ENCODE measurements at places on chromosomes 3 and 15. TPM values are rescaled to one million over a fixed set of nuclear protein-coding genes. Genes with fewer than 3 reads are reported as not detected.

TMEM45A gene
- total RNA-seq: 2.2 TPM

HHATL gene
- not detected for total RNA-seq

CTXN2 gene
- total RNA-seq: not detected

ANKUB1 gene
- not detected for total RNA-seq

CYP1A2 gene
- total RNA-seq: not detected

FEZF2 gene
- total RNA-seq: not detected

- DNase-seq: no peak
These were observed 271.0 kb downstream of the PDZRN3 start for GRCh38 chr3:73353649-73354217.

DNA sequence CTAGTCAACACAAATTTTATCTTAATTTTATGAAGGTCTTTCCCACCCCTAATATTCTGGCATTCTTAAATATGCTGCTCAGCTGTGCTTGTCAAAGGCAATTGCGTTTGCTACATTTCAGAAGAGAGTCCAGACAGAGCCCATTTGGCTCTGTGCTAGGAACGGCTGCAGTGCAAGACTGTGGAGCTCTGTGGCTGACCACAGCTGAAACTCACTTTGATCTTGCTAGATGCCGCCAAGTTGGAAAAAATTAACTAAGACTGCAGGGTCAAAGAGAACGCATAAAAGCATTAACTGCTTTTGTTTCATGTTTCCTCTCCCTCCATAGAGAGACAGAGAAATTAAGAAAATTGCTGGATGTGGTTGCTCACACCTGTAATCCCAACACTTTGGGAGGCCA lies 7.6 kb upstream of the PPP1R2 start:
- peak; percentile 55 for DNase-seq

DNA sequence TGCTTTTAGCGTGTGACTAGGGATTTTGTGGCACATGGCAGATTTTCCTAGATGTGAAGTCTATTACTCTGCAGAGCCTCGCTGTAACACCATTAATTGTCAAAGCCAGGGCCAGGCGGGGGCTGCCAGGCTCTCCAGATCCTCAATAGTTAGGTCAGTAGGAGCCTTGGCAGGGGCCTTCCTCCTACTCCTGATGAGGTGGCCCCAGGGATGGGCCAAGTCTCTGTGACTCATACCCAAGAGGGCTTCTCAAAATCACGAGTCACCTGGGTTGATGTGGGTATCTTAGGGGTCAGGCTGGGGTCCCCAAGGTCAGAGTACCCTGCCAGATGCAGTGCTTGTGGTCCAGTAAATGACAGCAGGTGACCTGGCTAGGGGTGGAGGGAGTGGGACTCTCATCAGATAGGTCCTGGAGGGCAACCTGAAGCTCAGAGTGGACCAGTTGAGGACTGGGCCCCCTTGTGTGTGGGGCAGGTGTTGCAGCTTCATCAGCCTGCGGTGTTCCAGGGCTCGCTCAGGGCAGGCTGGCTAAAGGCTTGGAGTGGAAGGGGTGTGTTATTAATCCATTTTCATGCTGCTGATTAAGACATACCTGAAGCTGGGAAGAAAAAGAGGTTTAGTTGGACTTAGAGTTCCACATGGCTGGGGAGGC lies 88.5 kb upstream of the MYZAP start:
- DNase-seq: no peak

GRCh38 chr15:73989001-73989798 lies 2.9 kb downstream of the STOML1 start:
- peak; percentile 66 for DNase-seq

GRCh38 chr15:61748529-61748928 lies 311.7 kb downstream of the VPS13C start:
- no peak for DNase-seq

DNA sequence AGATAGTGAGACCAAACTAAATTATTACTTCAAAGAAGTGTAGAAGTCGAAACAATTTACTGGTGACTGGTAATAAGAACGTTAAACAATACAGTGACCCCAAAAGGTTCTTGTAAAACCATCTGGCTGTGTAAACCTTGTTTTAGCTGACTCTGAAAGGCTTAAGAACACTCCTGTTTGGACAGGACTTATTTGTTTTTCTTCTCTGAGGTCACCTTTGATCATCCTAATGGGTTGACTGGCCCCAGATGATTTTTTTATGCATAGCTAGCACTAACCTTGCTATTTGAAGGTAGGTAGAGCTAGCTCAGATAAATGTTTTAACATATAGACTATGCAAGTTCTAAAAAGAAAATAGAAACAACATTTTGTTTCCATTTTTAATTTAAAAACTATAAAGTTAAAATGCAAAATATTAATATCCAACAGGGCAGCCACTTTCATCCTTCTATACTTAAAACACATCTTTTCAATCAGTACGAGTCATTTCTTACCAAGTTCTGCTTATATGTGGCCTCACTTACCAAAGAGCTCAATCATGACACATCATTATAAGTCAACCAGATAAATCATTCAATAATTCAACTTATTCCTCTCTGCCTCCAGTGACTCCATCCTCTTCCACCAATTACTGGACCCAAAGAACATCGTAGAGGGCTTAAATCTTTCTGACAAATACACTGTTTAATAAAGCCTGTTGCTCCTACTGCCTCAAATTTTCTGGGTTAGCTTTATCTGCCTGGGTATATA lies 158.8 kb downstream of the SSR3 start:
- DNase-seq: no peak

DNA sequence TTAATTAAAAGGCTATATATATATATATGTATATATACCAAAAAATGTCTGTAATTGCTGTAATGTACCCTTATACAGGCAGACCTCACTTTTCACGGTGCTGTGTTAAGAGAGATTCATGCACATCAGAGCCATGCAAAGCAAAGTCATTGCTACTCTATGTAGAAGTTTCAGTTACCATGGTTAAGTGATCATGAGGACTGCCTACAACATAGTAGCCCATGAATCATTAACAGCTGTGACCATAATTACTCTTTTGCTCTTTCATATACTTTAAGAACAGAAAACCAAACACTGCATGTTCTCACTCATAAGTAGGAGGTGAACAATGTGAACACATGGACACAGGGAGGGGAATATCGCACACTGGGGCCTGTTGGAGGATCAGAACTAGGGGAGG lies 225.3 kb upstream of the EPHA3 start:
- DNase-seq: no peak

DNA sequence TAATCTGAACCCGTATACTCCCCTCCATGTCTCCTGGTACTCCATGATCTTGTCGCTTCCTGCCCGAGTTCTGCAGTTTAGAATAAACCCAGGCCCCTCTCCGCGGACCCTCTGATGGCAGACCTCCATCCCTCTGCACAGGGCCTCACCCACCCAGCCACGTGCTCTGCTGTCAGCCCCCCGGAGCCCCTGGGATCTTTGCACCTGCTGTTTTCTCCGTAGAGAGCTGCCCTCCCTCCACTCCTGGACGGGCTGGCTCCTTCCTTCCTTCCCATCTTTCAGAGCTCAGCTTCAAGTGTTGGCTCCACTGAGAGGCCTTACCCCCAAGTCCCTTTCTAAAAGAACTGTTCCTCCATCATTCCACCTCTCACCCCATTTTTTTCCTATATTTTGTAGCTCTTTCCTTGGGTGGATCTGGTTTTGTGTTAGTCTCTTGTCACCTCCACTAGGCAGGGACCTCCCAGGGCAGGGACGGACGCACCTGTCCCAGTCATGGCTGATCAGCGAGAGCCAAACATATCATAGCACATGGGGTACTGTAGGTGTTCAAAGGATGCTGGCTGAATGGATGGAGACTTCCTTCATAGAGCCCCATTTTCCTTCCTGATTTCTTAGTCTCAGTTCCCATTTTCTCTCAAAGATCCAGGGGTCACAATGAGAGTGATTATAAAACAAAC lies 106.6 kb downstream of the VGLL4 start:
- DNase-seq: no peak

- no peak for DNase-seq
These were observed 7.3 kb upstream of the SLC26A6 start for GRCh38 chr3:48642605-48643004.

DNA sequence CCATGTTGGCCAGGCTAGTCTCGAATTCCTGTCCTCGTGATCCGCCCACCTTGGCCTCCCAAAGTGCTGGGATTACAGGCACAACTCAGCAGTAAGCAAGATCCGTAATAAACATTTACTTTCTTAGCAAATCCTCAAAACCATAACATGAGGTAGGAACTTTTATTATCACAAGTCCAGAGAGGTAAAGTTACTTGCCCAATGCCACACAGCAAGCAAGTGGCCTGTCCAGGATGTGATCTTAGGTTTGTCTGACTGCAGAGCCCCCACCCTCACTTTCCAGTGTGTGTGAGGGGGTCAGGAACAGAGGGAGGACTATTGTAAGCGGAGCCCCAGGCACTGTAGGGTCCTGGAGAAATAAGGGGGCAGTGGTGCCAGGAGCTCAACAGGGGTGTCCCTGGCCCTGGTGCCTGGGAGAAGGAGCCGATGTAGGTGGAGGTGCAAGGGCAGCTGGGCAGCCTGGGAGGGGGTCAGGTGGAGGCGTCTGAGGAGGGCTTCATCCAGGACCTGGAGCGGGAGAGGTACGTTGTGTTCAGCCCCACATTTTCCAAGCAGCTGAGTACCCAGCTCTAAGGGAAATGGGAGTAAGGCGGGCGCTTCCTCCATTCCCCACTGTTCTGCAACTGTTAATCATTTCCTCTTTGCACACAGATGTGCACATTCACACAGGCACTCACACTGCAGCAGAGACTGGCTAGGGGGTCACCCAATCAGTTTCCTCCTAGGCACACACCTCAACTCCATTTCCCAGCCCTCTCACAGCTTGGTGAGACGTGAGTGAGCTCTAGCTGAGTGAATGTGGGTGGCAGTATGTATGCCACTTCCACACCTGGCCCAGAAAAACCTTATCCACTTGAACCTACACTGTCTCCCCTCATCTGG lies 5.9 kb downstream of the RPUSD3 start:
- DNase-seq: peak; percentile 57

GRCh38 chr3:152496716-152497115 lies 228.0 kb downstream of the MBNL1 start:
- no peak for DNase-seq

DNA sequence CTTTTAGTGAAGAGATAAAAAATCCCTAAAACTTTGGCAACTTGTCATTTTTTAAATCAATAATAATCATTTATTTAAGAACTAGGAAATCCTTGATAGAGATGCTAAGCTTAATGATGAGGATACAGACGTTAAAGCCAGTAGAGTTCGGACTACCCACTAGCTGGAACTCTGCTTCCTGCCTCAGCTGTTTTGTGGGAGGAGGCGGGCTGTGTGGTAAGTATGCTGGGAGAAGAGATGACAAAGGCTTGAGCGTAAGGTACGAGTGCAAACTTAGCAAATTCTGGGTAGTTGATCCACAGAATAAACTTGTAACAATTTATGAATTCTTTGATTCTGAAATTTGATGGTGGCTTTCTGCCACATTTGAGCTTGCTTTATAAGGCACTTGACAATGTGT lies 111.2 kb upstream of the NANOGP8 start:
- DNase-seq: no peak

DNA sequence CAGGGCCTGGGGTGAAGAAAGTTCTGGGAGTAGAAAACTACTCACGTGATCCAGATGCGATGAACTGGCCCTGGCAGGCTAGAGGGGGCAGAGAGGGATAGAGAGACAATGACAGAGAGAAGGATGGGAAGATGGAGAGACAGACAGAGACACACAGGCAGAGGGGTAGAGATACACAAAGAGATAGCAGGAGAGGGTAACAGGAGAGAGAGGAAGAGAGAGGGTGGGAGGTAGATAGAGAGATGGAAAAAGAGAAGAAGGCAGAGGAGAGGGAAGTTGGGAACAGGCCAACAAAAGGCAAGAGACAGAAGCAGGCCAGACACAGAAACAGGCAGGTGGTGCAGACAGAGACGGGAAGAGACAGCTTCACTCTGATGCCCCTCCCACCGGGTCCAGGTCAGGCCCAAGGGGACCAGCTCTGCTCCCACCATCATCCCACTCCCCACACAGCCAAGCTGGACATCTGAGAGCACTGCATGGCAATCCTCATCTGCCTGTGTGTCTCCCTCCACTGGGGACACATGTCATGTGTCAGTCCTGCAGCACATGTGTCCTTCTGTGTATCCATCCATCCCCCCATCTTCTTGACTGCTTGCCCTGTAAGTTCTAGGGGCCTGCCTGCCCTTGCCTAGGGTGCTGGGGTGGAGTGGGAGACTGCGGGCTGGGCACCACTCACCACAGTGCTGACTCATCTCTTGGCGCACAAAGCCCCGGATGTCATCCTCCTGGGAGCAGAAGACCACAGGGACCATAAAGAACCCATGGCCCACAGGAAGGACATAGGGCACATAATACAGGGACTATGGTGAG lies 2.2 kb upstream of the UCN2 start:
- DNase-seq: no peak

DNA sequence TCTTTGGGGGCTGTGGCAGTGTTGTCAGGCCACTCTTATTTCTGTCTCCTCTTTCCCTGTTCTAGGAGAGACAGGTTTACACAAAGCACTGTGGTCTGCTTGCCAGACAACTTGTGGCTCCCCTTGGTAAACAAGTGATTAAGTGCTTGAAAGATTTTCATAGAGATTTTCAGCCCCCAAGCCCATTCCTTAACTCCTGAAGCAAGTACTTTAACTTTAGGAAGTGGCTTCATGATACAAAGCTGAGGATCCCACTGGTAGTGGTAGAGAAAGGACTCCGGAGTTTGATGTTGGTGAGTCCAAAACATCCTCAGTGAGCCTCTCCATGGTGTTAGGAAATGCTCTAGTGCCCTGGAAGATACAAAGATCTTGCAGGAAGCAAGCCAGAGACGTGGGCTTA lies 12.0 kb downstream of the ZBTB38 start:
- DNase-seq: no peak

DNA sequence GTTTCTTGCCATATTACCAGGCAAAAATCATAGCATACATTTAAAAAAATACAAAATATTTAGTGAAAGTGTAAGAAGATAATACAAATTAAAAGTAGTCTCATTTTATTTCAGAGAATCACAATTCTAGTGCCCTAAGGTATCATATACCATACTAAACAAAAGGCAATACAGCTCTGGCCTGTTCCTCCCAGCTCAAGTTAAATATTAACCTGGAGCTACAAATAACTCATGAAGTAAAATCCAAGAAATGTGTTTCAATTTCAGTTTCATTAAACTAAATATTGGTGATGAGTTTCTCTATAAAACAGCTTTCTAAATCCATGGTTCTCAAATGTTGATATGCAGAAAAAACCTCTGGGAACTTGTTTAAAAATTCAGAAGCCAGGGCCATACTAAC lies 67.7 kb downstream of the INO80 start:
- DNase-seq: peak; percentile 52

DNA sequence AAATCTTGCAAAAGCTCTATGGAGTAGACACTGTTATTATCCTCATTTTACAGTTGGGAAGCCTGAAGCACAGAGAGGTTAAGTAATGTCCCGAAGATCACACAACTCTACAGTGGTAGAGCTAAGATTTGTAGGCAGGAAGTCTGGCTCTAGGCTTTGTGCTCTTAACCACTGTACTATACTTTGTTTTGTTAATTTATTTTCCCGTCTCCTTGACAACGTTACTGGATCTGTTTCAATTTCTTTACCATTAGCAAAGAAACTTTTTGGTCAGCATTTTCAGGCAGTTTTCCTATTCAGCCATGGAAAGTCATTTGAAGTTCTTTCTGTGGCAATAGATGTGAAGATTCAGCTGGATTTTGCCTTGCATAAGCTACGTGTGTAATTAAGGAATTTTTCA lies 51.7 kb downstream of the OTOL1 start:
- peak; percentile 58 for DNase-seq

- DNase-seq: no peak
These were observed 330.8 kb upstream of the DPH6 start for GRCh38 chr15:35876762-35877161.
